Peyer's patch (tissue), 4 donors: ENCODE measurements at places on chromosomes 12 and 14.

DNA sequence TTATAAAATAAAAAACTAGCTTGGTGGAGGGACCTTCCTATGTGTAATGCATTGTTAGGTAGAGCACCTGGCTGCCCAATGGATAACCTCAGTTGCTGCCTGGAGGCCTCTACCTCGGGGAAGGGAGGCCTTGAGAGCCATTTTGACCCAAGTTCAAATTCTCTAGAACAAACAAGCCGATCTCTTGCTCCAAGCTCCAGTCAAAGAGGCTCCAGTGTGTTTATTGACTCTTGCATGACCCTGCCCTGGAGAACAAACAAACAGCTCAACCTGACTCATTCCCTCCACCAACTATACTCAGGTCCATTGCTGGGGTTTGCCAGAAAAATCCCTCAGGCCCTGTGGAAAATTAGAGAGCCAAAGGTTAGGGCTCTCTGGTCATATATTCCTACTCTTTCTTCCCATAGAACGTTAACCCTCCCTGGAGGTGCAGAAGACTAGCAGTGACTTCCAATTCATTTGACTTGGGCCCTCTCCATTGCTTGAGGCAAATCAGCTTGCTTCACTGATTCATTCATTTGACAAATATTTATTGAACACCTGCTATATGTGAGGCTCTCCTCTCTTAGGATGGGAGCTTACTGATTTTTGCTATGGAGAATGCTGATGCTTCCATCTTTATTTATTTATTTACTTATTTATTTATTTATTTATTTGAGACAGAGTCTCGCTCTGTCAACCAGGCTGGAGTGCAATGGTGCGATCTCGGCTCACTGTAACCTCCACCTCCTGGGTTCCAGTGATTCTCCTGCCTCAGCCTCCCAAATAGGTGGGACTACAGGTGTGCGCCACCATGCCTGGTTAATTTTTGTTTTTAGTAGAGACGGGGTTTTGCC lies 73.7 kb upstream of the CISTR start:
- DNase-seq, result no peak

GRCh38 chr14:94373708-94374107 lies 14.7 kb downstream of the SERPINA1 start:
- no peak for DNase-seq

- DNase-seq, result no peak
Measured at GRCh38 chr14:77306851-77307496, 13.7 kb downstream of the POMT2 start.

GRCh38 chr12:102567031-102567985 lies 86.9 kb upstream of the IGF1 start:
- no peak for DNase-seq

DNA sequence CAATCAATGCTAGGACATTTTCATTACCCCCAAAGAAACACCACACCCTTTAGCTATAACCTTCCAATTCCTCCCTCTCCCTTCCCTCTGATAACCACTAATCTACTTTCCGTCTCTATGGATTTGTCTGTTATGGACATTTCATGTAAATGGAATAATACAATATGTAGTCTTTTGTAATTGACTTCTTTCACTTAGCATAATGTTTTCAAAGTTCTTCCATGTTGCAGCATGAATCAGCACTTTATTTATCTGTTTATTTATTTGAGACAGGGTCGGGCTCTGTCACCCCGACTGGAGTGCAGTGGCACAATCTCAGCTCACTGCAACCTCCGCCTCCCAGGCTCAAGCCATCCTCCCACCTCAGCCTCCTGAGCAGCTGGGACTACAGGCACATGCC lies 1.2 kb upstream of the RBM19 start:
- no peak for DNase-seq

GRCh38 chr12:124780752-124781685 lies 82.6 kb downstream of the SCARB1 start:
- no peak for DNase-seq

DNA sequence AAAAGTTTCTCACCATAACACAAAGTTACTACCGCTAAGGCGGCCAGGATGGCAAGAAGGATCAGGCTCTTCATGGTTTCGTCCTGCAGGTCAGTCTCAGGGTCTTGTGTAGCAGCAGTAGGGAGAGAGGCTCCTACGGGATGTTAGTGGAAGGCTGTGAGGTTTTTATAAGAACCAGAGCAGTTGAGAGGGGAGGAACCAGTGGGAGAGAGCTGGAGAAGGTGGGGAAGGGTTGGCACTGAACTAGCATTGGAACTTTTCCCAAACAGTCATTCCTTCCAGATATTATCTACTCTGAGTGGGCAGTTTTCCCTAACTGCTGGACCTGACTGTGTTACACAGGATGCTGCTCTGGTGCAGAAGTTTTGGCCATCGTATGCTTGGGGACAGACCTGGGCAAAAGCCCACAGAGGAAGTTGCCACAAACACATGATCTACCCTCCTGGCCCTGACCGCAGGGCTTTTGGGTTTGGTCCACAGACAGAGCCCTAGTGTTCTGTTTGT lies at the start of gene MGP:
MGP (minus strand) TSS at position 137 of the 504 bp plus-strand sequence; CDS start at position 74, 63 bp downstream.
- peak; percentile 60 for DNase-seq

GRCh38 chr14:93234798-93235197 lies 27.7 kb downstream of the UBR7 start:
- no peak for DNase-seq

GRCh38 chr12:62686938-62687337 lies 220.3 kb downstream of the MON2 start:
- DNase-seq, result no peak

- no peak for DNase-seq
Measured at GRCh38 chr14:36502558-36503508, 17.2 kb downstream of the NKX2-1 start.

DNA sequence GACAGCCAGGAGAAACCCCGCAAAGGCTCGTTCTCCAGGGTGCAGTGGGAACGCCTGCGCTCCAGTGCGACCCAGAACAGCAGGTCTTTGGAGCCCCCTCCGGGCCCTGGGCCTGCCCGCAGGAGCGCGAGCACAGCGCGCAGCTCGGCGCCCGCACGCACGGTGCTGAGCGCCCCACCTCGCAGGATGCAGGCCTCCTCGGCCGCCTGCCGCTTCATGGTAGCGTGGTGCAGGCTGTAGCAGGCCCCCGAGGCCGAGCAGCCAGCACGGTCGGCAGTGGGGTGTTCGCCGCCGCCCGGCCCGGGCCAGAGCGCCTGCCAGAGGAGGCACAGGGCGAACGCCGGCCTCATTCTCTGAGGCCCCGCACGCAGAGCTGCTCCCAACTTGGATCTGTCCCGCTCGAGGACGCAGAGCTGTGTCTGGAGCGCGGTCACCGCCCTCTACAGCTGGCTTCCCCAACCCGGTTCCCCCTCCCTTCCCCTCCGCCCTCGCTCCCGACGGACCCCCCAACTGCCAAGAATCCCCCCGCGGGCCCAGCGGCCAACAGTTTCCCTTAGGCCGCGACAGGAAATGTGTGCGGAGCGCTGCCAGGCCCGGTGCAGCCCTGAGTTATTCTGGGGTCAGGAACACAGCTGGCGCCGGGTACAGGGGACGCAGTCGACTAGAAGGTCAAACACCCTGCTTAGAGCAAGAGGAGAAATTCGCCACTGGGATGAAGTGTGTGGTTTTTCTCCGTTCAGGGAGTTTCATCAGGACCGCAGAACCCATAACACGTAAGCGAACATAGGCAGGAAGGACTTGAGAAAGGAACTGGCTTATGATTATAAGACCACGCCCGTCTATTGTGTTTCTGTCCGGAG lies at the start of gene CLEC14A:
CLEC14A (minus strand) TSS at position 421 of the 860 bp plus-strand sequence; CDS start at position 350, 71 bp downstream.
- no peak for DNase-seq

DNA sequence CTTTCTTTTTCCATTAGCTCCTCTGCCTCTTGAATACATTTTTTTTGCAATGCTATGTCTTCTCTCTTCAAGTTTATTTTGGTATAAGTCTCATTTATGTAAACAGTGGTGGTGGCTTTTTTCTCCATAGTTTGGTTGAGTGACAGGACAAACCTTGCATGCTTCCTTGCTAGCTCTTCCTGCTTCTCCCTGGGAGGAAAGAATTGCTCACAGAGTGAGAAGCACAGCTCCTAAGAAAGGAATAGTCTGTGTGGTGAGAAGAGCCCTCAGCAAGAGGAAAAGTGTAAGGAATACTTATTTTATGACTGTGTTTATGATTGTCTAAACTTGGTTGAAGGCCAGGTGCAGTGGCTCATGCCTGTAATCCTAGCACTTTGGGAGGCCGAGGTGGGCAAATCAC lies 11.5 kb downstream of the CCDC175 start:
- no peak for DNase-seq

DNA sequence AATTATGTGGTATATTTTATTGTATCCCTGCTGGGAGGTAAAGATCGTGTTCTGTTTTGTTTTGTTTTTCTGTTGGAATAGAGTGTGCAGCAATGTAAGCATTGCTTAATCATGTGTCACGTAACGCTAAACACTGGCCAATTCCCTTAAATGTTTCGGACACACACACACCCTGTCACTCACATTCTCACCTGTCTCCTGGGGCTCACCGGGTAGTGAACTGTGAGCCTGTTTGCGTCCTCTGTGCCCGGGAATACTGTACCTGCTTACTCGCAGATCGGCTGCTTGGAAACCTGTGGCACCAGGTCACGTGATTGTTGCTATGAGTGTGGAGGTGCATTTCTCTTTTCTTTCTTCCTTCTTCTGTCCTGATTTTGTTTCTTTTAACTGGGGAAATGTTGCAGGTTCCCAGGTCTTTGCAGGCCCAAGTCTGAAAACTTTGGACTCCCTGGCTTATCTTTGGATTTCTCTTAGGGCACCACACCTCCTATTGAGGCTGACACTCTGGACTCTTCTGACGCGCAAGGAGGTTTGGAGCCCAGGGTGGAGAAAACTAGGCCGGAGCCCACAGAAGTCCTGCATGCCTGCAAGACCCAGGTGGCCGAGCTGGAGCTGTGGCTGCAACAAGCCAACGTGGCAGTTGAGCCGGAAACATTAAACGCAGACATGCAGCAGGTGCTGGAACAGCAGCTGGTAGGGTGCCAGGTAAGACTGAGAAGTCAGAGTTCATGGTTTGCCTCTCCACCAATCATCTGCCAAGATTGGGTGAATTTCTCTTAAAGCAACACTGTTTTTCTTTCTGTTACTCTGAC lies 181.1 kb downstream of the ESR2 start:
- peak; percentile 78 for DNase-seq

DNA sequence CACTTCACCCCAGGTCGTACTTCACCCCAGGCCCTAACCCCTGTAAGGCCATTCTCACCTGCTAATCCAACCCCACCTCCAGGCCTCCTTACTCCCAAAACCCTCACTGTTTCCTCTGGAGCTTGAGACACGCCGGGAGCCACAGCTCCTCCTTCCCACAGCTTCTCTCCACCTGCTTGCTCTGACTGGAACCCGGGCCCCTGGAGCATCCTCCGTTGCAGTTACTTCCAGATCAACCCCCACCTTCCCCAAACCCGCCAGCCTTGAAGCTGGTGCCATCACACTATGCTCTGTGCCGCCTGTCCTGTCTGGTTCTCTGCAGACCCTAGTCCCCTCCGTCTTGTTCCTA lies 34.6 kb upstream of the PPP2R5C start:
- DNase-seq, result no peak

DNA sequence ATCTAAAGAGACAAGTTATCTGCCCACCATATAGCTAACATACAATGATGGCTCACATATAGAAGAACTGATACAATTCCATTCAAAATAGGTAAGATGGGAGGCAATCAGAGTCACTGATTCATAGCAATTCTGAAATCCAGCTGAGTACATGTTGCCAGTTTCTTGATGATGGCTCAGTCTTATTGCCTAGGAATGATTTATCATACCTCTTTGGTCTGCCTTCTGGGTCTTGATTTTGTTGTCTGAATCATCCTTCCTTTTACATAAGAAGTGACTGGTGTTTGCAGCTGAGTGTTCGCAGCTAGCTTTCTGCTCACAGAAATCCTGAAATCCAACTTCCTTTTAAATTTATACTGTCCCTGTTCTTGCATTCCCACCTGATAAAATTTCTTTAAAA lies 463.2 kb upstream of the MGAT4C start:
- DNase-seq, result no peak

- no peak for DNase-seq
Measured at GRCh38 chr14:64628940-64629408, 75.2 kb upstream of the PLEKHG3 start.

DNA sequence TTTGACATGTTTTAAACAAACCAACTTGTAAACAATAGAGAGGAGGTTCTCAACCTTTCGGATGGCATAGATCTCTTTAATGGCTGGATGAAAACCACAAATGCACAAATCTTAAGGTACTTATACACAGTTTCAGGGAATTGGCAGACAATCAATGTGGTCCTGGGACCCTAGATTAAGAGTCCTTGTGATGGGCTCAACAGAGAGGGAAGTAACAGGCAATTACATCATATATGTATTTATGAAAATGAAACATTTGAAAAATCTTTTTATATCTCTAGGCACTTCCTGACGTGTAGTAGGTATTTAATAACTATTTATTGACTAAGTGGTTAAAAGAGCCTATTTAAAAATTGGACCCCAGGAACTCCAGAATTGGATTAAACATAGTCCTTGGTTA lies 897 bp downstream of the ACTR10 start:
- DNase-seq, result no peak

- DNase-seq, result no peak
Measured at GRCh38 chr14:23181453-23181852, 2.0 kb downstream of the SLC7A8 start.

DNA sequence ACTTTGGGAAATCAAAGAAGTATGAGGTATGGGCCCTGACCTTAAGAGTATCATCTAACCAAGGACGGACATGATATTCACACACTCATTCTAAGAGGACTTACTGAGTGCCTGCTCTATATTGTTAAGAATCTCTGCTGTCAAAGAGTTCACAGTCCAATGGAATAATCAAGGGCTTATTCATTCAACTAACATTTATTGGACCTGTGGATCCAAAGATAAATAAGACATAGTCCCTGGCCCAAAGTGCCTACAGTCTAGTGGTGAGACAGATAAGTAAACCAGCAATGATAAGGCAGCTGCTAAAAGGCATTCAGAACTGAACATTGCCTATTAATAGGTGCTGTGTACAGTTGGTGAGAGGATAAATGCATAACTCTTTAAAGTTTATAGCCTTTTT lies 11.0 kb downstream of the WDR20 start:
- no peak for DNase-seq
